ENCODE measurements at places on chromosomes 2 and 18.

DNA sequence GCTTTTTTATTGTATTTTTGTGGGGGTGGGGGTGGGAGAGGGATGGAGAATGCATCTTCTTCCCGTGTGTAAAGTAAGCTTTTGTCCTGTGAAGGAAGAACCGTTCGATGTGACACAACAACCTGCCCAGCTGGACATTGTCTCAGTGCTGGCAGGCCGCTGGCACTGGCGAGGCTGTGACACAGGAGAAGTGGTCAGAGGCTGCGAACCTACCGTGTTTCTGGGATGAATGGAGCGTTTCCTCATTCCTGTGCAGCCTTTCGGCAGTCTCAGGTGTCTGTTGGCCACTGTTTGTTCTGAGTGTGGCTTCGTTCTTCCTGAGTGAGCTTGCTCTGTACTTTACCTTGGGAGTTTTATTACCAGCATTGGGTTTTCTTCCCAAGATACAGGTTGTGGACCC, 8.0 kb downstream of the RAMP1 start:
- no peak for DNase-seq

DNA sequence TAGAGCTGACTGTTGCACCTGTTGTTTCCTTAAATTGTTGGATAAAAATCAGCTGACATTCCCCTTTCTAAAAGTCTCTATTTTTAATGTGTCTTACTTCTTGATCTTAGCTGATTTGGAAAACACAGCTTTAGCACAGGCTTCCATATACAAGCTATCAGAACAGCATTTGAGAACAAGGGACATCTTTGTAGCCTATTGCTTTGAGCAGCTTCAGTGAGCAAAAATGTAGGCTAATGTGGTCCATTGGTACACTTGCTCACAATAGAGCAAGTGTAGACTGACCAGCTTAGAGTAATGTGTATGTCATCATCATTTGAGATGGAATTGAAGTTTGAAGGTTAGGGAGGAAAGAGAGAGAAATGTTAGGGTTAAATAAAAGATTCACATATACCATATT, 7.0 kb downstream of the INPP1 start:
- DNase-seq = no peak

- peak; percentile 9 for DNase-seq
These were observed at the start of gene IL1B for GRCh38 chr2:112836695-112837117. Gene IL1B (minus strand): TSS chr2:112836779. CDS start chr2:112836229, 550 bp downstream.

DNA sequence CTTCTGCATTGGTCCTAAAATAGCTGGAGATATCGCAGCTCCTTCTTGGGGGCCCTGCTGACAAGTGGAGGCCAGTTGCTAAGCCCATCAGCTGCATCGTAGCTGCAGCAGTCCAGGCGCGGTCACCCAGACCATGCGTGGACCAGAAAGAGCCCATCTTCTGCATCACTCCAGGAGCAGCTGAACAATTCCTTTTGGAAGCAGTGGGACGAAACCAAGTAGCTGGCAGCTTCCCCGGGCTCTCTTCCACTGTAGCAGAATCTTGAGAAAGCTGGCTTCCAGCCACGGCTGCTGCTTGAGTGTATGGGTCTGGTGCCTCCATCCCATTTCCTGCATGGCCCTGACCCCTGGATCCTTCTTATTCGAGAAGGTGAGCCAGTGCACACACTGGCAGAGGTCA, 22.2 kb upstream of the CAB39 start:
- DNase-seq = peak; percentile 7

- DNase-seq = no peak
These were observed 102.5 kb upstream of the LTBP1 start for GRCh38 chr2:32844253-32844652.
